ENCODE measurements at places on chromosomes 7 and 10.
A peak's percentile ranks its signal among the peaks of the same experiment; 100 is the strongest.

GRCh38 chr7:12635830-12636229, 51.6 kb upstream of the ARL4A start:
- DNase-seq, result no peak

DNA sequence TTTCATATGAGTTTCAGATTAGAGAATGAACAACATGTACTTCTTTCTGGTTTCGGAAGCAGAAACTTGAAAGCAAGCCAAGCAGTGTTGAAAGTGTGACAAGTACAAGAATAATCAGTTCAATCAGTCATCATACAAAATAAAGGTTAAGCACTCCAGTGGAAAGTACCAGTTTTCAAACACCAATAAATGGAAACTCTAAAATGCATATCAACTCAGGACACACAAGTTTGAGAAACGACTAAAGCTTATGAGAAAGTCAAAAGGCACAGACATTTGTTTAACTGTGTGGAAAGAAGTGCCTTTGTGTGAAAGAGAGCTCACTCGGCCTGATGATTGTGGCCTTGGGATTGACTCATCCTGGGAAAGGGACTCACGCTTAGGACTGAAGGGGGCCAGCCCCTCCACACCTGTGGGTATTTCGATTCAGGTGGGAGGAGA, 60.6 kb upstream of the AKR1C1 start:
- DNase-seq, result no peak

DNA sequence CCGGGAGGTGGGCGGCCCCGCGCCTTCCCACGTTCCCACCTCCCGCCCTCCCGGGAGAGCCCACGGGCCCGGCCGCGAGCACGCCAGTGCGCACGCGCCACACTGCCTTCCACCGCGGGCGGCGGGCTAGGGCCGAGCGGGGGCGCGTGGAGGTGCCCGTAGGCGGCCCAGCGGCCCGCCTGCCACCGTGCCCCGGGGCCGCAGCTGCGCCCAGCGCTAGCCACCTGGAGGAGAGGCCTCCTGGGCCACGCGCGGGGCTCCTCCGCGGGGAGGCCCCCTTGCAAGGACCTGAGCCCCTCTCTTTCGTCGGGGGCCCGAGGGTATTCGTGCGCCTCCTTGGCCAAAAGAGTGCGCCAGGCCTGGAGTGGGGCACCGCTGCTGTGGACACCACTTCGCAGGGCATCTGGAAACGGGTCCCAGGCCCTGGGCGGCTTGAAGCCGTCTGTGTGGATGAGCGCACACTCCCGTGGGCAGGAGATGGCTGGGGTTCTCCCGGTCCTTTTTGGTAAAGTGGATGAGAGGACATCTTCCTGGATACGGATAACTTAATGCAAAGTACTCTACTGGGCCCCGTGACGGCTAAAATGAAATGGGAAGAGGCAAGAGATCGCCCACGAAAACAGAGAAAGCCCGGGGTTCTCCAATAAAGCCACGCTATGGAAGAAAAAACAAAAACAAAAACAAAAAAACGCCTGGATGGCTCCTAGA, 9.0 kb upstream of the EBF3 start:
- DNase-seq, result no peak

GRCh38 chr7:158734861-158735260, 30.3 kb upstream of the NCAPG2 start:
- DNase-seq, result no peak

DNA sequence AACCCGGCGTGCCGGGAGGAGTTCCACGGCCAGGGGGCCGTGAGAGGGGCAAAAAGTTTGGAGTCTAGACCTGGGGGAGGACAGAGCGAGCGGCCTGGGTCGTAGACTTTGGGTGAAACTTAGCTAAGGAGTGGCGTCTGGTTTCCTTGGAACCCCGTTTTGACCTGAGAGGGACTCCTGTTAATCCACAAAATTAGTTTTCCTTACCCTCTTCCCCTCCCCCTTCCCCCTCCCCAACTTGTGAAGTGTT, 574 bp downstream of the MARCHF5 start:
- DNase-seq, result no peak

GRCh38 chr7:51111241-51111940, 205.2 kb downstream of the COBL start:
- DNase-seq, result no peak

- DNase-seq, result no peak
Observed at GRCh38 chr7:127968547-127968946, 62.7 kb downstream of the LRRC4 start.

- DNase-seq, result no peak
Observed at GRCh38 chr7:22989643-22990587, 24.0 kb downstream of the HYCC1 start.

GRCh38 chr10:86308056-86308455, 58.5 kb downstream of the GRID1 start:
- DNase-seq, result no peak

- DNase-seq, result no peak
Observed at GRCh38 chr10:117442944-117443685, 67.9 kb upstream of the PDZD8 start.

DNA sequence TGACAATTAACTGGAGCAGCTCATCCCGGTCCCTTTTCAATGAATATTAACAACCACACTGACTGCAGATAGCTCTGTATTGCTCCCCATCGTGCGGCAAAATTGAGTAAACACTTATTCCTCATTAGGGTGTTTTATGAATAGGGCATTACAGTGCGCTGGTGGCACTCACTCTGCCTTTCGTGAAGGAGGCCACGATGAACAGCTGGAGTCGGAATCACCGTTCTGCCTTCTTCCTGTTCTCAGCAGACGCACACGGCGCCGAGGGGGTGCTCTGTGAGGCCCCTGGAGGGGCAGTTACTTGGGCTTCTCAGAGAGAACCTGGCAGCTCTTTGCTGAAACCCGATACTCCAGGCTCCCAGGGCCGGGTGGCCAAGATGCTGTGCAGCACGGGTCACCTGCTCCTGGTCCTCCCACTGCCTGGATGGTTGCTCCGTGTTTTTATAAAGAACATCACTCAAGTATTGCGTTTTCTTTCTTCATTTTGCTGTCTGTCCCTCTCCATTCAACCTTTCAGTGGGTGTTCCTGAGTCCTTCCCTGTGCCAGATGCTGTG, 241.9 kb downstream of the GLRX3 start:
- no peak for DNase-seq

DNA sequence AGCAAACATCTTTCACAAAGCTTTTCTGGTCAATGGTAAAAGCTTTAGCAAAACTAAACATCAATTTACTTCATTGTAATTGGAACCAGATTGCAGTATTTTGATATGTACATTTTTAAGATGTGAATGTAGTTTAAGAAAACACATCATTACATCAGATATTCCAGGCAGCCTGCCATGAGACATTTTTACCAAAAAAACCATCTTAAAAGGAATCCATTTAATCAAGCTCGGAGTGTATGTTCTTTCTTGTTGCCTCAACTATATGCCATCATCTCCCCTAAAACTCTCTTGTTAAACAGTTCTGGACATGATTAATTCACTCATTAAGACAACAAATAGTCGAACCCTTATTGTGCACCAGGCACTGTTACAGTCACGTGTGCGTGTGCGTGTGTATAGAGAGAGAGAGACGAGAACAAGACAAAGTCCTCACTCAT, 97.5 kb downstream of the UBE2H start:
- peak; percentile 33 for DNase-seq

GRCh38 chr10:88194041-88194887, 330.8 kb downstream of the PTEN start:
- no peak for DNase-seq

- DNase-seq, result no peak
Observed at GRCh38 chr10:55374060-55374459, 573.0 kb upstream of the PCDH15 start.

DNA sequence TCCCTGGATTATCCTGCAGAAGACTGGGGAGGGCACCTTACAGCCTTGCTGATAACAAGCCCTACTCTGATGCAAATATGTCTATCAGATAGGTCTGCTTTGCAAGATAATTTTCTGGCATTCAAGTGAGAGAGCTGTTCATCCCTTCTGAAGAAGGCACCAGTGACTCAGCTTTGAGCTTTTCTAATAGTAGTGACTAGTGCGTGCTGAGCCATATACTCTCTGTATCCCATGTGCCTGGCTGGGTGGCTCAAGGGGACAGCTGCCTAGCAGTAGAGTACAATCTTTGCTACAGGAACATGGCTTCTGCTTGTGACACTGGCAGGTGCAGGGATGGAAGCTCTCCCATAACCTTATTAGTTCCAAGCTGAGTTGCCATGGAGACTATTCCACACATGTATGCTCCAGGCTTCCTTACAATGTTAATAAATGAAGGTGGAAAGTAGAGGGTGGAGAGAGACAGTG, 35.0 kb upstream of the ABCB4 start:
- DNase-seq, result no peak

DNA sequence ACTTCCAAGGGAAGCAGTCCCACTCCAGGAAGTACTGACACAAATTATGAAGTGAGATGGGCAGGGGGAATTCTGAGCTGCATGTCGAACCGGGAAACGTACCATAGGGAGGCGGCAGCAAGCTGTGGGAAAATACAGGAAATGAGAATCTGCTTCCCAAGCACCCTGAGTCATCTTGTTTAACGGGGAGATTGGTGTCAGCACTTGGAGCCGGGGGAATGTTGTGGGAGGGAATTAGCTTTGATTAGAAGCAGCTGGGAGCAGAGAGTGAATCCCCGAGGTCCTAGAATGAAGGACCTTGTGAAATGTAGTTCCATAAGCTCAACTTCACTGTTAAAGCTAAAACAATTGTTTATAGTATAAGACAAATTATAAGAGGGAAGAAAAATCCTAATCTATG, 141.4 kb upstream of the PRKCQ start:
- peak; percentile 55 for DNase-seq

DNA sequence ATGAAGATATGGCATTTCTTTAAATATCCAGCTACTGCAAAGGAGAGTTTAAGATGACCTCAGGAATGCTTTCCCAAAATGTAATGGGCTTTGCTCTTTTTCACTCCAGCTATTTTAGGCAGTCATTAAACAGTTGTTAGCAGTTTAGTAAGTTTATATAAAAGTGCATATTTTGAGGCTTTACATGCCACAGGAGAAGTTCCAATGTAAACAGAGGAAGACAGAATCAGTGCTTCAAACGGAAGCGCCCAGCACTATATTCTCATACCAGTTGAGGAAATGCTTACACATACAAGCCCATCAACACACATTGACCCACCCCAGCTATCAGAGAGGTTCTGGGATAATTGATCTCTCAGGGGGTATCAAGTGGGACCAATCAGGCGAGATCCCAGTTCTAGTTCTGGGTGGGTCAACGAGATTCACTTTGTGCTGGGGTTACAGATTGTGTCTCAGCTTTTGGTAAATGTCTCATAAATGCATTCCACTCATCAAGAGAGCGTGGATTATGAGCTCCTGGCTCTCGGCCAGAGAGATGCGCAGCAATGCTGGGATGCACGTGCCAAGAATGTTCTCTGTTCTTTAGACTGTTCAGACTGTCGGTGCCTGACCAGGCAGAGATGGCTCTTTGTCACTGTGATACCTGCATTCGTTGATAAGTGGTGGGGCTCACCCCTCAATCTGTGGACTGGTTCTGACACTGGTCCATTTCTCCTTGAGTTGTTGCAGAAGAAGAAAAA, 55.0 kb downstream of the CACNB2 start:
- DNase-seq, result no peak

GRCh38 chr7:42993038-42993437, 60.9 kb downstream of the MRPL32 start:
- no peak for DNase-seq

DNA sequence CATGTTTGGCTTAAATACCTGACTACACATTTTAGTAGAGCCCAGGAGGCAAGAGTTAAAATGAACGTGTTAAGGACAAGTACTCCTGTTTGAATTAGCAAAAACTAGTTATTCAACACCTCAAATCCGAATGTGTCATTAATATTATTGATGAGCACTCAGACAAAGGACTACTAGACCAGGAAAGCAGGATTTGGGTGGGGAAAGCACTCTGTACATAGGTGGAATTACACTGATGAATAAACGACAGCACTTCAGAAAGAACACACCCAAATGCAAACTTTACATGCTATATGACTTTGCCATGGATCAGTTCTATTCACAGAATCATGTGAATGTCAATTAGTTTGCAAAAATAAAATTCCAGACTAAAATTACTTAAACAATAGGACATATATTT, 95.1 kb upstream of the CAV2 start:
- DNase-seq, result no peak

GRCh38 chr7:8151161-8151725, 110.7 kb downstream of the ICA1 start:
- no peak for DNase-seq

DNA sequence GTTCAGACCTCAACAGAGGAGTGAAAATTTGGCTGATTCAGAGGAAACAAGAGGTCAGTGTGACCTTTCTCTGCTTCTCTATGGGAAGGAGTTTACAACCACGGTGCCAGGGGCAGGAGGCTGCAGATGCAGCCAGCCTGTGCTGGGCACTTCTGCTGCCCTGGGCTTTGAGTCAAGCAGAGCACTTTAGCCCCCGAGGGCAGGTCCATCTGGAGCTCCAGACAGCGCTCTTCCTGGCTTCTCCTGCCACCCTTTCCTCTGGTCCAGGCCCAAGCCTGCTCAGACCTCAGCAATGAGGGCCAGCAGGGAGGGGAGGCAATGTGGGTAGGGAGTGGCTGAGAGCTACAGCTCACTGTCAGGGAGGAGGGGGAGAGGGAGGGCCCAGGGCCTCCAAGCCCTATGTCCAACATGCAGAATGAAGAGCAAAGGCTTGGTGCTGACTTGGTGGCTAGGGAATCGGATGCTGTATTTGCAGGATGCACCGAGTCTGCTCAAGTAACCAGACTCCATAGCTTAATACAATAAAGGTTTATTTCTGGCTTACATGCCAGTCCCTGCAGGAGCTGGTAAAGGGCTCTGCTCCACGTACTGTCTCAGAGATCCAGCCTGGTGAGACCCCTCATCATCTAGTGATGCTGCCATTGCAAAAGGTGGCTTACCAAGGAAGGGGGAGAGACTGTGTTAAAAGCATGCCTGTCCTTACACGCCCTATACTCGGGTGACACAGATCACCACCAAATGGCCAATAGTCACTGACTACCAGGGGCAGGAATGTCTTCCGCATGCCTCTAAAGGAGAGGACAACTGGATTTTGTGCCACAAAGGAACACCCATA, 481.6 kb downstream of the RPS24 start:
- DNase-seq, result no peak

All from urinary bladder (tissue), 4 donors.